Heart right ventricle (tissue), 16 donors: ENCODE measurements at places on chromosomes 3 and 15. TPM values are rescaled to one million over a fixed set of nuclear protein-coding genes. Genes with fewer than 3 reads are reported as not detected.

The CPLX3 gene
- polyA plus RNA-seq: 0.04 TPM

- no peak for DNase-seq
Observed at GRCh38 chr15:70717237-70717793, 46.0 kb downstream of the UACA start.

DNA sequence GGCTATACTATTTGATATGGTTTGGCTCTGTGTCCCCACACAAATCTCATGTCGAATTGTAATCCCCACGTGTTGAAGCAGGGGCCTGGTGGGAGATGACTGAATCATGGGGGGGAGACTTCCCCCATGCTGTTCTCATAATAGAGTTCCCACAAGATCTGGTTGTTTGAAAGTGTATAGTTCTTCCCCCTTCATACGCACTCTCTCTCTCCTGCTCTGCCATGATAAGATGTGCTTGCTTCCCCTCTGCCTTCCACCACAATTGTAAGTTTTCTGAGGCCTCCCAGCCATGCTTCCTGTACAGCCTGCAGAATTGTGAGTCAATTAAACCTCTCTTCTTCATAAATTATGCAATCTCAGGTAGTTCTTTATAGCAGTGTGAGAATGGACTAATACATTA, 290.1 kb upstream of the CHRM5 start:
- DNase-seq: no peak

GRCh38 chr3:101849714-101850245, 466 bp downstream of the NFKBIZ start:
- peak; percentile 59 for DNase-seq

DNA sequence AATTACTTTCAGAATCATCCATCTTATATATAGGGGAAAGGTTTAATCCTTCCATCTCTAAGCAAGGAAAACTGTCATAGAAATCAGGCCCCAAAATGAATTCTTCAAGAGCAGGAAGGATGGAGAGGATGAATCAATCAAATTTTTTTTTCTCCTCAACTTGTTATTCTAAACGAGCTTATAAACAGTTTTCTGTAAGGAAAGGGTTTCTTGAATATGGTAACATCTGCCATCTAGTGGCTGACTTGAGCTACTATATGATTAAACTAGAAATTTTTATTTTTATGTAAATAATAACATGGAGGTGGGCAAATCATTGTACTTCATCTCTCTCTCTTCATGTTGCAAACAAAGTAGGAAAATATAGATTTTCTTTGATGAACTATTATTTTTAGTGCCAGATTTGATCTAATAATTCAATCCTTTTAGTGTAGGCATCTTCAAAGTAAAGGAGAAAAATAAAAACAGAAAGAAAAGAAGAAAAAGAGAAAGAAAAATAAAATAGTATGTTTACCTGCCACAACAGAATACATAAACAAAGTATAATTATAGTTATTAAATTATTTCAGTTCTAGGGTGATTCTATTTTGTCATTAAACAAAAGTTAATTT, 146.6 kb downstream of the SERPINI1 start:
- DNase-seq: no peak

The FBXL2 gene
- polyA plus RNA-seq: 1.7 TPM

GRCh38 chr3:127350172-127351050, 62.6 kb upstream of the PRR20G start:
- no peak for DNase-seq

- DNase-seq: no peak
Observed at GRCh38 chr3:178777718-178778411, 241.6 kb downstream of the KCNMB2 start.

The ITIH1 gene
- polyA plus RNA-seq: 0.13 TPM

DNA sequence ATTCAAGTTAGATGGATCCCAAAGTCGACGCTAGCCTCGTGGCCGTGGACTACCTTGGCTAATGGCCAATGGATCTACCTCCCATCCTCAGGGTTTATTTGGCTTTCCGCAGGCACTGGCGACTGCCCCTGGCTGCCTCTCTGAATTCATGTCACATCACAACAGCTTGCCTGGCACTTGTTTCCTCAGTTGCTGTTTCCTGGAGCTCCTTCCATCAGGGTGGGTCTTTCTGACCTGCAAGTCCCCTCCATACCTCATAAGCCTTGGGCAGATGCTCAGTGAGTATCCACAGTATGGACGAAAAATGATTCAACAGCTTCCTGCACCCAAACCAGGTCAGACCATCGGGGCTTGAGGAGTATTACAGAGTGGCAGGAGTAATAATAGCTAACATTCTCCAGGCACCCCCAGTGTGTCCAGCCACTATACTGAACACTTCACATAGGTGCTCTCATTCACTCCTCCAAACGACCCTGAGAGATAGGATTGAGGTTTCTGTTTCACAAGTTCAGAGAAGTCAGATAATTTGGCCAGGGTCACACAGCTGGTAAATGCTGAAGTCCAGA, 311.5 kb downstream of the TLE3 start:
- no peak for DNase-seq

GRCh38 chr3:186152361-186152798, 43.5 kb upstream of the ETV5 start:
- no peak for DNase-seq

DNA sequence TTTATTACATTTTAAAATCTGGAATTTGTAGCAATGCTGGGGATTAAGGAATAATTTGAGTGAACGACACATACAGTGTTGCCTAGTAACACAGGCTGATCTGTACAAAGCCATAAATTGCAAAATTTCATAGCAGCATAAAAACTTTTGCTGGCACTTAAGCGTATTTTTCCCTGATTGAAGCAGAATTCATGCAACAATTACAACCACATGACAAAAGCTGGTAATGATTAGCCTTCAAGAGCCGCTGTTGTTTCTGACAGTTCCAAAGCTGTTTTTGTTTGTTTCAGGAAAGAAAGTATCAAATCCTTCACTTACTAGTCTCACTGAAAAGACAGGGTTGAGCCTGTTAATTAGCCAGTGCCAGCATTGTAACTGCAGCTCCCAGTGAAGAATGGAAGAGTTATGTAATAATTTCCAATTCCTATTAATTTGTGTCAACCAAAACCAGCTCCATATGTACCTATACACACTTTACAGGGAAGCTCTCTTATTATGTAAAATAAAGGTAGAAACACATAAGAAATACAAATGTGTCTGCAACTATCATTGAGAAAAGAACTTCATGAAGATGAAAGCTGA, 60.7 kb downstream of the AGTR1 start:
- no peak for DNase-seq

GRCh38 chr3:174949523-174949922, 90.4 kb downstream of the NAALADL2 start:
- no peak for DNase-seq

DNA sequence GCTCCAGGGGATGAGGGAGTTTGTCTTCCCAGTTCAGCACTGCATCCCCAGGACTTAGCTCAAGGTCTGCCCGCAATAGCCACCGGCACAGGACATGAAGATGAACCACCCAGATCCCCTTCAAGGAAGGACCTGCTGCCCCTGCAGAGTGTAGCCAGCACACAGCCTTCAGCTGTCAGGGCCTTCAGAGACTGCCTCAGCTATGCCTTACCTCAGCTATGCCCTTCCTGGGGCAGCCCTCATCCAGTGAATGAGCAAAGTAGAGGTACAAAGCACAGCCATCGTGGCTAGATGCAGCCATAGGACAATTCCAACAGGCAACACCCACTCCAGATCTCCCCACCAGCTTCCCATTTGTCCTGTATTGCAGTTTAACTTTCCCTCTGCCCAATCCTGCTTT, 291.2 kb upstream of the STT3B start:
- no peak for DNase-seq

DNA sequence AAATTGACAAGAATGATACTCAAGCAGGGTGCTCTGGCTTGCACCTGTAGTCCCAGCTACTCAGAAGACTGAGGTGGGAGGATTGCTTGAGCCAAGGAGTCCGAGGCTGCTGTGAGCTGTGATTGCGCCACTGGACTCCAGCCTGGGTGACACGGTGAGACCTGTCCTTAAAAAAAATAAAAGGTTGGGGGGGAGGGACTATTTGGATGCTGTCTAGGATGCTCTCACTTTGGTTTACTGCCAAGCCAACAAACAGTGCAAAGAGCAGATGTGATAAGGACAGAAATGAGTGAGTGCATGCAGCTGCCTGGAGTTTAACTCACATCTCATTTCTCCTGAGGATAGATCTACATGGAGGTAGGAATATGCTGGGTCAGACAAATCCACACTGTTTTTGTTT, 130.0 kb downstream of the FRMD4B start:
- DNase-seq: no peak

GRCh38 chr15:38406436-38406835, 47.5 kb upstream of the FAM98B start:
- DNase-seq: no peak

- no peak for DNase-seq
Observed at GRCh38 chr15:44882499-44882968, 74.0 kb upstream of the TERB2 start.

The NRROS gene
- 2.5 TPM for polyA plus RNA-seq

GRCh38 chr15:82122746-82123400, 77.1 kb upstream of the MEX3B start:
- no peak for DNase-seq

DNA sequence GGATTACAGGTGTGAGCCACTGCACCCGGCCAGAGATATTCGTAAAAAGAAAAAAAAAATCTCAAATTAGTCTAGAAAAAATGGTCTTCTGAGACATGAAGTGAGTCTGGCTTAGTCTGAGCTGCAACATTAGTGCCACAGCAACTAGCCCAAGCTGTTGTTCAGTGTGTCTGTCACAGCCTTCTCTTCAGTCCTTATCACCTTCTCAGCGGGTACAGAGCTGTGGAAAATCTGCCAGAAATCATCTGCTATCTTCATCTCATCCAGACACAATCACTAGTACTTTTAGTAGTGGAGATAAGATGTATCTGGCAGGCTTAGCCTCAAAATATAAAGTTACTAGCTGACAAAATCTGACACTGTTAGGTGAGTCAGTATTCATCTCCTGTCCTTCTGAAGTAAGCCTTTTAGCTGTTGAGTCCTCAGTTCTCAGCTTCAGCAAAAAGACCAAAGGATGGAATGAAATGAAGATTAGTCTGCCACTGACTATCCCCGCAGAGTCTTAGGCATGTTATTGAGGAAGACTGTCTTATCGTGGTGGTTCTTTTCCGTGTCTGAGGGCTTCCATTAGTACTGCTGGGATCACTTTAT, 120.5 kb upstream of the CGNL1 start:
- DNase-seq: no peak

GRCh38 chr15:48470096-48470495, 138.9 kb downstream of the DUT start:
- DNase-seq: no peak

DNA sequence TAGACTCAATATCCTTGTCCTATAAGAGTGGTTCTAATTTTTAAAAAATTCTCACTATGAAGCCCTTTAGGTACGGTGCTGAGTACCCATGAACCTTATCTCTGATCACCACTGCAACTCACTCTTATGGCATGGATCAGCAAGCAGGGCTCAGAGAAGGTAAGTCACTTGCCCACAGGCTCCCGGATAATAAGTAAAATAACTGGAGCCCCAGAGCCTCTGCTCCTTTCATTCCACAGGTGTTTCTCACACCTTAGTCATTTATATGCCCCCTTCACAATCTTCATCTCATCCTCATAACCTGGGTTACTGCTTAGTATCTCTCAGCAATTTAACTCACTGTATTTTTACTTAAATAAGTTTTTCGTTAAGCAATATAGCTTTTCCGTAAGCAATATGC, 28.4 kb upstream of the AKAP13 start:
- no peak for DNase-seq

The SNURF gene
- 11.7 TPM for polyA plus RNA-seq

The VWA5B2 gene
- not detected for polyA plus RNA-seq

DNA sequence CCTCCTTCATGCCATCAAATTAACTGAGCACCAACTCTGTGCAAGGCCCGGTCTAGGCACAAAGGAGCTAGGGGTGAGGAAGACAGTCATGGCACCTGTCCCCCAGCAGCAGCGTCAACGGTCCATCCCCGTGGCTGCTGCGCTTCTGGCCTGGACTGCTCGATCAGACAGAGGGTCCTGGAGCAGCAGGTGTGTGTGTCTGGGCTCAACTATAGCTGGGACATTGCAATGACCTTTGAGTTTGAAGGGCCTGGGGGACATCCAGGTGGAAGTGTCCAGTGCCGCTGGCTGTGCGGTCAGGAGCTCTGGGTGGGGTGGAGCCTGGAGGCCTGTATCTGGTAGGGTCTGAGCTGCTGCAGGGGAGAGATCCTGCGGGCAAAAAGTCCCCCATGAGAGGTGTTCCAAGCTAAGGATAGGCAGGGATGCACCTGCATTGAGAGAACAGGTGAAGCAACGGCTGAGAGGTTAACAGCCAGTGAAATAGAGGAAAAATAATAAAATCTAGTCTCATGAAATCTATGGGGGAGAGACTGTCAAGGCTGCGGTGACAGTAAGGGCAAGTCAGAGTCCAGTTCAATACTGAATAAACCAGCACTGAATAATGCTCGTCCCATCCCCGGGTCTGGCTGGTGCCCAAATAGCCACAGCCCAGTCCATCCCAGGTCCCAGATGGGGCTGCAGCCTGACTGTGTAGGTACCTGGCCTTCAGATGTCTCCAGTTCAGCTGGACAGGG, 25.4 kb upstream of the SLC41A3 start:
- no peak for DNase-seq

The FETUB gene
- polyA plus RNA-seq: not detected

The HHLA2 gene
- not detected for polyA plus RNA-seq

The ANKUB1 gene
- polyA plus RNA-seq: not detected

The C3orf49 gene
- polyA plus RNA-seq: not detected

GRCh38 chr15:68734352-68734751, 86.3 kb downstream of the ANP32A start:
- DNase-seq: no peak
